ENCODE measurements at places on chromosomes 12 and 14.

- no peak for DNase-seq
Measured at GRCh38 chr12:52628111-52628507, 9.8 kb upstream of the KRT73 start.

- DNase-seq, result no peak
Measured at GRCh38 chr12:42056130-42056529, 88.5 kb downstream of the GXYLT1 start.

DNA sequence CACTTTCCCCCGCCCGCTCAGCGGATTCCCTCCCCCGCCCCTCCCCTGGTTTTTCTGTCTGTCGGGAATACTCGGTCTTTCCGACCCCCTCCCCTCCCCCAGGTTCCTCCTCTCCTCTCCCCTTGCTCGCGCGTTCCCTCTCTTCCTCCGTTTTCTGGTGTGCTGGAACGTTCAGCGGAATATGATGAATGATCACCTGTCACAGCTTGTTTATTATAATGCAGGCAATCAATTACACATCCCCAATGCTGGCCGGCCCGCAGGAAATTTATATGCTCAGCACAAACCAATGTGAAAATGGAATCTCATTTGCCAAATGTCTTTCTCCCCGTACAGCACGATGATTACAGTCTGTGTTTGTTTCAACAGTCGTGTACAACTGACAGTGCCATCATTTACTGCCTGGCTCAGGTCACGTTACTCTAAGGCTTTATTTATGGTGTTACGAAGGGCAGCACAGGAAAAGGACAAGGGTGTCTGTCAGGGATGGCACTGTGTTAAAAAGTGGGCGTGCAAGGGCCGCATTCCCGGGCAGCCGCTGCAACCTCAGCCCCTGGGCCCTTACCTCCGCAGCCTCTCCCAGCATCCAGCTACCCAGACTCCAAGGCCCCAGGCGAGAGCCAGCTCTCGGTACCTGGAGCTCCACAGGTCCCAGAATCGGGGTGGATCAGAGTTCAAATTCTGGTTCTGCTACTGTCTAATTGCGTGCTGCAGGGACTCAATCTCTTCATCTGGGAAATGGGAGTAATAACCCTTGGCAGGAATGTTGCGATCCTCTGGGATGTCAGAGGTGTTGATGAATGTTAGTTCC is 24.7 kb upstream of the MAP1LC3B2 start:
- no peak for DNase-seq

- DNase-seq, result no peak
Measured at GRCh38 chr14:86639146-86639545, 1109.2 kb downstream of the FLRT2 start.

DNA sequence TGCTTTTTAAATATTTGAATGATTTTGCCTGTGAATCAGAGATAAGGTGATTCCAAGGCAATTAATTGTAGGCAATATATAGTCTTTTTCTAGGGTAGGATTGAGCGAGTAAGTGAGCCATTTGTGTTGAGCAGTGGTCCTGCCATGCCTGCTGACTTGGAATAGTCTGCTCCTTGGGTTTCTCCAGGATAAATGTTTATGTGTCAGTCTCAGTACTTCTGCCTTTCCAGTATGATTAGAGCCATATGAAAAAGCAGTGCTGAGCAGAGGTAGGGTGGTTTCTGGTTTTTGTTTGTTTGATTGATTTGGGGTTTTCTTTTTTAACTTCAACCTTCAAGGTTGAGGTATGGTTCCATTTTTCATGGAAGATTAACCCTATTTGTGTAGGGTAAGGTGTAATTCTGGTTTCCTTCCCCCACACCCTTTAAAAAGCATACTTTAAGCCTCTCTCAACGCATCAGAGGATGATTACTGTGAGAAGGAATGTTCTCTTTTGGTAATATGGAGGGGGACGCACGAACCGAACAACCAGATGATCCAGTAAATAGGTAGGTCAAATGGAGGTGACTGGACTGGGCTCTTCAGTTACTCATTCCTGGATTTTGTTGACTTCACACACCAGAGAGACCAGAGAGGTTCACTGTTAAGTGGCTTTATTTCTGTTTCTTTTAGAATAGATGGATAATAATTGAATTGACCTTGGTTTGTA is 22.7 kb downstream of the FRMD6 start:
- no peak for DNase-seq

All from activated CD4-positive, alpha-beta T cell treated with anti-CD3 and anti-CD28 coated beads, Interleukin-2, amount 10 ng/mL, durations not matched to agents 24 days and 14 days (primary cell).